ENCODE measurements at places on chromosomes 7 and 10.

- no peak for DNase-seq
Observed at GRCh38 chr7:44075296-44076075, 6.8 kb downstream of the POLM start.

- peak; percentile 50 for DNase-seq
Observed at GRCh38 chr10:70052462-70053217, at the start of gene MACROH2A2. TSS of gene MACROH2A2 (plus strand) at chr10:70052846. CDS start at chr10:70075659, 22,813 bp downstream.

DNA sequence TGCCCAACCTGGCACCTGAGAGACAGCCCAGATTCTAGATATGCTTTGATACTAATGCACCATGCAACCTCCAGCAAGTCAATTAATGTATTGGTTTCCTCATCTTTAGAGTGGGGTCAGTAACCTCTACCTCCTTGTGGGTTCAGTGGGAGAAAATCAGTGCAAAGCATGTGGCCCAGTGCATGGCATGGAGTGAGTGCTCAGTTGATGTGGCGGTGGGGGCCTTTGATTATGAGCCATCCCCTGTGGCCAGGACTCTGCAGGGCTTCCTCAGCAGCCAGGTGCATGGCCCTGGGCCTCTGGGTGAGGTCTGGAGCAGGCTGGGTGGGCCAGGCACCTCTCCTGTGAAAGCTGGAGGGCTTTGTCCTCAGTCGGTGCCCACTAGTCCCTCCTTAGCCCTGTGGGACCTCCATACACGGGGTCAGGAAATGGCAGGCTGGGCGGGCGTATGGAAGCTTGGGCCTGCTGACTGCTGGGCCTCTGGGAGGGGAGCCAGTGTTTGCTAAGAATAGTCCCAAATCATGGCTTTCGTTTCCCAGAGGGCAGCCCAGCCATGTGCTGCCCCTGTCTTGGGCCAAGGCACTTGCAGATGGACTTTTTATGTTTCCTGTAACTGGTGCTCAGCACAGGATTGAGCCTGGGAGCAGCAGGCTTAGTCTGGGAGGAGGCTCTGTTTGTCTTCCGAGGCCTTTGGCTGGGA lies 3.4 kb downstream of the PALD1 start:
- DNase-seq, result no peak

DNA sequence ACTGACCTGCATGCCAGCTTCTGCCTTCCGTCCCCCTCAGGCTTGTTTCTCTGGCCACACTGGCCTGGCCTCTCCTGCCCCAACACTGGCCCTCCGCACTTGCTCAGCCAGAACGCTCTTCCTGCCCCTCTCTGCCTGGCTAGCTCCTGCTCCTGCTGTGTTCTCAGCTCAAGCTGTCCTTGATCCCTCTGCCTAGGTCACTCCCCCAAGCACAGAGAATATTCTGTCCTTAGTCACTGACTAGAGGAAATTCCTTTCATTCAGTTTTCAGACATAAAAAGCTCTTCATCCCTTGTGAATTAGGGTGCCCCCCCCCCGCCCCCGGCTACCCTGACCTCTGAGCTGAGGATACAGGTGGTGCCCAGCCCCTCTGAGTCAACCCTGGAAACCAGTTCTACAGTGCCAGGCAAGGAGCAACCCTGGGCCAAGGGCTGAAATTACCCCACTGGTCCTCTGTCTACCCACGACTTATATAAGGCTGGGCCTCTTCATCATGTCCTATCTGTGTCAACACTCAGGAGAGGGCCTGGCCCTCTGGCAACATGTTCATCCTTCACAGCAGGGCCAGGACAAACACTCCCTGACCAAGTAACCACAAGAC lies 6.6 kb upstream of the SGPL1 start:
- DNase-seq, result no peak

DNA sequence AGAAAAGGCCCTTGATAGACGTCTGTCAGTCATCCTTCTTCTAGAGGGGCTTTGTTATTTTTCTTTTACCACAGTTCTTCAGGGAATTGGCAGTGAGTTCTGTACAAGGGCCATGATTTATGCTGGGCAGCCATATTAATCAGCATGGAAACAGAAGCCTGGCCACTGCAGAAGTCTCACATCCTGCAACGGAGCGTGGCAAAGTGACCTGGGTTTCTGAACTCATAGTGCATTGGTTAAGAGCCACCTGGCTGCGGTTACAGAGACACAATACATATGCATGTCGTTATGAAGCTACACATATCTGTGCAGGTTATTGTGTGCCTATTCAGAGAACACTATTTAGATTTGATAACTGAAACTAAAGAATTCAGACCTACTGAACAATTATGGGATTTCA lies 419.4 kb upstream of the CELF2 start:
- no peak for DNase-seq

- DNase-seq, result no peak
Observed at GRCh38 chr10:110522365-110522988, 24.8 kb downstream of the DUSP5 start.

- no peak for DNase-seq
Observed at GRCh38 chr10:51877636-51878035, 178.2 kb upstream of the CSTF2T start.

DNA sequence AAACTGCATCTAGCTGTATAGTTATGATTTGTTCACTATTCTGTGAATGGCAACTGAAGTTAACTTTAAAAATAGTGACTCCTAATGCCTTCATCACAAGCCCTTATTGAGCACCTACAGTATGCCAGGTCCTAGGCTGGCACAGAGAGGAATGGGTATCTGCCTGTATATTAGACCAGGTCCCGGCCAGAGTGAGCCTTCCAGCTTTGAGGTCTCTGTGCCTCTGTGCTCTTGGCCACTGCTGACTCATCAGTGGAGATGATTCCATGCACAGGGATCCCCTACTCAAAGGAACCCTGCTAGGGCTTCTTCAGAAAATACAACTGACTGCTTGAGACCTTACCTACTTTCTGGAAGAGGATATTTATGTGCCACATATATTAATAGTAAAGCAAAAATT lies 118.4 kb downstream of the GFRA1 start:
- DNase-seq, result no peak

GRCh38 chr10:58856508-58857240 lies 319.8 kb upstream of the PHYHIPL start:
- DNase-seq, result peak; percentile 88

DNA sequence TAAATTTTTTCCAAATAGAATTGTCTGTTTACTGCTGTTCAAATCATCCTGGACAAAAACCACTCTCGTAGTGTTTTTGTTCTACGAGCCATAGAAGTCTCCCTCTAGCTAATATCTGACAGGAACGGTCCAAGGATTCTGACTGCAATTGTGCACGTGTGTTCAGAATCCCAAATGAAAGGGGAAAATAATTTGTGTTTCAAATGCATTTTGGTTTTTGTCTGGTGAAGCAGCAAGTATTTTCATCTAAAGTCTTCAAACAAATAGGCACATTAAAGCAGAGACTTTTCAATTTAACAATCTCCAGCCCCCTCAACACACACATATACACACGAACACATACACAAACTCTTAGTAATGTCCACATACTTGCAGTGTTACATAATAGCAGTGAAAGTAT lies 475 bp downstream of the NEUROD6 start:
- no peak for DNase-seq

DNA sequence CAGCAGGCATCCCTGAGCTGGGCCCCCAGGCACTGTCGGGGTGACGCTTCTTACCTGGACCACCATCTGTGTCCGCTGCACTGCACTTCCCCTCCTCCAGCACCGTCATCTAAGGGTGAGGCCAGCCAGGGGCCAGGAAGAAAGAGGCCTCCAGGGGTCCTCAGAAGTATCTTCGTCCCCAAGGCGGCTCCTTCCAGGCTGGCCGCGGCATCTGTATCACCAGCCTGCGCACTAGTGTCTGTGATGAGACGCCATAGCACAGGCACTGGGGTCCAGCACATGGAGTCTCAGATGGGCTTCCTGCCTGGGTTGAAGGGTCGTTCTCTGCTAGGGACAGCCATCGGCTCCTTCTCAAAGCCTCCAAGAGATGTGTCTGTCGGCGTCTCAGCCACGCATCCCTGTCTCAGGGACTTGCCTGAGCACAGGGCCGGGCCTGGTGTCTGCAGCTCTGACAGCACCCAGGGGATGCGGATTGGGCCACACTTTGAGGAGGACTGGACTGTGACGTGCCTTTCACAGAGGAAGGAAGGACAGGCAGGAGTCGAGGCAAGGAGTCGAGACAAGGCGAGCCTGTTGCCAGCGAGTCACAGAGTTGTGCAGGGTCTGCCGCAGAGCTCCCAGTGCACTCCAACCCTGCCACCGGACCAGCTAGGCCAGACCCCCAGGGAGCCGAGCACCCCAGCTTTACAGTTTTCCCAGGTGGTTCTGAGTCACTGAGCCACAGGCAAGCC lies 101.5 kb upstream of the DIP2C start:
- no peak for DNase-seq

DNA sequence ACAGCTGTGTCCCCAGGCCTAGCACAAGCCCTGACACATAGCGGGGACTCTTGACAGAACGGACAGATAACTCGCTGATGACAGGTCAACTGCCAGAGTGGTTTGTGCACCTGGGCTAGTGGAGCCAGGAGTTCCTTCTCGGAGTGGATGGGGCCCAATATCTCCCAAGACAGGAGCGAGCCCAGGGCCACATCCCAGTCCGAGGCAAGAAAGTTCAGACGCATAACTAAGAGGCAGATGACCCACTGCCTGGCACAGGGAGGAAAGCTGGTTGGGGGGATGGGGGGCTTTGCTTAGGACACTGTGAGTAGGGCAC lies 69.6 kb upstream of the ZNF479 start:
- DNase-seq, result no peak

- no peak for DNase-seq
Observed at GRCh38 chr10:84204122-84204521, 9.8 kb downstream of the CDHR1 start.

GRCh38 chr10:43343126-43343525 lies 28.3 kb upstream of the FXYD4 start:
- DNase-seq, result no peak

DNA sequence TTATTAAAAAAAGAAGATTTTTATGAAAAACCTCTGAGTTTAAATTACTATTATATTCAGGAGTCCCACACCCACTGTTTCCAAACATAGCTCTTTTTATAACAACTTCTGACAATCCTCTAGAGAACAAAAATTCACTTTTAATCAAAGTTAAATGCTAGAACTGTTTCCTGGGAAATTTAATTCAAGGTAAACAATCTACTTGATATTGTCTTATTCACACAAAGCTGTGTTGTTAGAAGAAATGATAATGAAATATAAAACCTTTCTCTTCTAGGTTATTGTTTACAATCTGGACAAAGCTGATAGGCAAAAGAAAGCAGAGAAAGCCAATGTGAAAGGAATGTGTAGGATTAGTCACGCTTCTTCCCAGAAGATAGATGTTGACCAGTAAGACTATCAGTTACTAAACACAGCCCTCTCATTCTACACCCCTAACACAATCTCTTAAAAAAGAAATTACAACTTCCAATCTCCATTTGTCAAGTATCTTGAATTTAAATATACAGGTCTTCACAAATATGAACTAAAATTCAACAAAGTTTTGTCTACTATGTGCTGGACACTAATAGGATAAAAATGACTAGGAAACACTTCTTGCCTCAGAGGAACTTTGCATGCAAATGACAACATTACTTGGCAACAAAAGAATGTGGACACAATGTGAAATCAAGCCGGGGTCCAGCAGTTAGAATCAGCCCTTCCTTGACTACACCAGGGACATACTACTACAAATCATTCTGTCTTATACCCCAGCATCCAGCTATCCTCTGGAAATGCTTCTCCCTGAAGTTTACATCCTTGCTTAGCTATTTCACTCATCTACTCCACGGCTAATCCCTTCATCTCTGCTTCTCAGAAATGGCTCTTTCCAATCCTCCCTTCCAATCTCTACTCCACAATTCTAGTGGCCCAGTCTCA lies 123.7 kb downstream of the IMMP2L start:
- peak; percentile 45 for DNase-seq

DNA sequence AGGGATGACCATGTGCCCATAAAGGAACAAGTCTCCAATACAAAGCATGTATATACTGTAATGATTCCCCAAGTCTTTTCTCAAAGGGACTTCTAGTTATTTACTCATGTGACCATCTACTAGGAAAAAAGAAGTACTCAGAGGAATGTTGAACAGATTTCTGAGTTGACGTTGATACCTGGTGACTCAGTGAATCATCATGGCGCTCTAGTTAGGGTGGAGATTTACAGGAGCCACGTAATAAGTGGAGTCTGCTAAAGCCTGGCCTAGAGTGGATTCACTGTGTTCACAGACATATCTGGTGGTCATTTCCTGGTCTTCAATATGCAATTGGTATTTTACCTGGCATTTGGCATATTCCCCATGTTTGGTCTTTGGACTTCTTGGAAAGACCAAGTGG lies 302.2 kb upstream of the CACNA2D1 start:
- DNase-seq, result no peak

DNA sequence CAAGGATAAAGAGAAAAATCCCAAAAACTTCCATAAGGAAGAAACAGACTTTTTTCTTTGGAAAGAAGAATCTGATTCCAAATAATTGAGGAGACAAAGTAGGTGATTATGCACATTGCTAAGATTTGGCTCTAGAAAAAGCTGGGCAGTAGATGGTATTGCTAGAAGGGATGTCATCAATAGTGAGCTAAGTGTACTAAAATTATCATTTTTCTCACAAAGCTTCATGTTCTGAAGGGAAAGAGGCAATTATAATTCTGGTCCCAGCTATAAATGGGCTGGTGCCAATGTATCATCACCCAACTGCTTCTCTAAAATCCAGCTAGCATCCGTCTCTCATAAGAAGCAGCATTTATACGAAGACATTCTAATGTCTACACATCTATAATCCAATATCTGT lies 23.9 kb downstream of the STEAP1 start:
- DNase-seq, result no peak

DNA sequence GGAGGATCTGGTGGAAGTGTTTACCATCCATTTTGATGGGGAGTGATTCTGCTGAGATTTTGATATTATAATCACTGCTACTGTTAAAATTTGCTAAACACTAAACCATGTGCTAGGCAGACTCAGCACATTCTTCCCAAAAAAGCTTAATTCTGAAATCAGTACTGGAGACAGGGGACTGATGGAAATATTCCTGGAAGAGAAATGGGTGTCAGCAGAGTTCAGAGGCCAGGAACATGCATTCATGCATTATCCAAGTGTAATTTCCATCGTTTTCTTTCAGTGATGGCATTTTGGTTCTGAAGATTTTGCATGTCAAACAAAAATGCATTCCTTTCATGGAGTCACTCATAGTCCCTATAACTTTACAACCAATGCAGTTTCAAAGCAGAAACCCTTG lies 79.0 kb downstream of the CDCA7L start:
- DNase-seq, result no peak

- DNase-seq, result no peak
Observed at GRCh38 chr10:113517165-113517900, 35.5 kb upstream of the HABP2 start.

- DNase-seq, result no peak
Observed at GRCh38 chr10:20709708-20710107, 187.4 kb downstream of the NEBL start.

DNA sequence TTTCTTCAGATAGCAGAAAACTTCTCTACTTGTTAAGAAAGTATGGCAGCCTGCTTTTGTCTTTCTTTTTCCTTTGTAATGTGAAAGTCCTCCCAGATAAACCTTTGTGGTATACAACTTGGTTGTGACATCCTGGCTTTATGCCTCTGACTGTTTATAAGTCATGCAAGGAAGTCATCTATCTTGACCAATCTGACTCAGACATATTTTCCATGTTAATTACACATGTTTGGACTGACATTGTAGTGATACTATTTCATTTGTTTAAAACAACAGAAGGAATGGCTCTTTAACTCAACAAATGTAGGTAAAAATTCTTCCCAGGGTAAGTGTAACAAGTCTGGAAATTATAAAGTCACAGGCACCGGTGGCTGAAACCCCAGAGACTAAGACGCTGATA lies 341.6 kb upstream of the MEOX2 start:
- peak; percentile 38 for DNase-seq
